Left colon (tissue), 2 donors: ENCODE measurements at places on chromosomes 13 and 19.

DNA sequence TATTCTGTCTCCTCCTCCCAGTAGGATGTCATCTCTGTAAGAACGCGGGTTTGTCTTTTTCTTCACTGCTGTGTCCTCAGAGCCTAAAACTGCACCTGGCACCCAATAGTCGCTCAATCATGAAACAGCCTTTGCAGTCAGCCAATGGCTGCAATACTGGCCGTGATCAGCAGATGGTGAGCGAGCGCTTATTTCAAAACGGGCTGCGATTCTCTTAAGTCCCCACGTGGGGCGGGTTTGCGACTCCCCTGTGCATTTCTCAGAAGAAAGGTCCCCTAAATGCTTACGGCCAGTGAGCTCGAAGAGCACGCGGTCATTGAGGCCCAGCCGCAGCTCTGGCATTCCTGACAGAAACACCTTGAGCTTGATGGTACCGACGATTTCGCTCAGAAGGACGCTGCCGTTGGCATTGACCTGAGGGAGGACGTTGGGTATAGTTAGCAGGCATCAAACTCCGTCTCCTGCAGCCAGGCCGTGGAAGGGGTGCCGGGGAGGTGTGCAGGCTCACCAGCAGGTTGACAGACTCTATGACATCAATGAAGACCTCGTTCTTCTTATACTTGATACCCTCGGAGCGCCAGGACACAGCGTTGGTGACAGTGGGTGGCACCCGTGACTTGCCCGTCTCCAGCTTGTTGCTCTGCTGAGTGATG is 6.0 kb downstream of the AP1M2 start:
- peak; percentile 92 for DNase-seq

DNA sequence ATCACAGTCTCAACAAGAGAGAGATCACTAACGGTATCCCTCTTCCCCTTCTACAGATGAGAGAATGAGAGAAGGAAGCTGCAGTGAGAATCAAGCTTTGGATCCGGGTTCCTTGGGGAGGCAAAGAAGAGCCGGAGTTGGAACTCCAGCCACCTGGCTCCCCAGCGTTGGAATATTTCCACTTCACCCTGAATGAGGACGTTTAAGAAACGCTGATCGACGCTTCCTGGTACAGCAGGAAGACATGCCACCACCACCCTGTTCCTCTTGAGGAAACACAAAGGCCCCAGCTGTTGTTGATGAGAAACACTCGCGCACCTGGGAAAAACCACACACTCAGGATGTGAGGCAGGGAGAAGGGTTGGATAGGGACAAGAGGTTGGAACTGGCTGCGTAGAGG is 11.3 kb upstream of the CACNG8 start:
- no peak for DNase-seq

- DNase-seq: no peak
These were observed 96.5 kb downstream of the MIPEP start for GRCh38 chr13:23792680-23793079.

GRCh38 chr13:51341791-51342190 is 2.3 kb downstream of the SERPINE3 start:
- no peak for DNase-seq

DNA sequence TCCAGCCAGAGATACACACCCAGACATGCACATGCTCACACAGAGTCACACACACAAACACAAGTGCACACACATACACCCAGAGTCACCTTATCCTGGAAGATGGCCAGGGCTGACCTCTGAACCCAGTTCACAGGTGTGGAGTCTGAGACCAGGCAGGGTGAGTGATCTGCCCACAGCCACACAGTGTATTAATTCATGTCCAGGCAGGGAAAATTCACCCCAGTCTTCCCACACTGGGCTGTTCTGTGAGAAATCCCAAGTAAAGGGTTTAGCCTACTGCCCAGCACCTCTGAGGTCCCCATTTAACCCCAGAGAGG is 2.0 kb downstream of the POU2F2 start:
- no peak for DNase-seq
